T-helper 2 cell treated with Interferon-gamma antibody and Interleukin-4, amounts not matched to agents 100 ng/mL and 5 ng/mL, for 36 hours (primary cell): ENCODE measurements at places on chromosomes 6 and 20. TPM values are rescaled to one million over a fixed set of nuclear protein-coding genes. Genes with fewer than 3 reads are reported as not detected.

The KIF16B gene
- total RNA-seq, result 7.9 and 8.0 TPM in 2 replicates

The RSPH4A gene
- 0.27 and 0.32 TPM in 2 replicates for total RNA-seq

The LCA5 gene
- total RNA-seq, result 0.07 and 0.09 TPM in 2 replicates

The NRSN1 gene
- total RNA-seq, result not detected in 2 replicates

The CRIP3 gene
- total RNA-seq, result 0.23 and 0.34 TPM in 2 replicates

The HCK gene
- not detected in 2 replicates for total RNA-seq

The FABP7 gene
- total RNA-seq, result not detected in 2 replicates

The THBS2 gene
- total RNA-seq, result not detected in 2 replicates

The SPAG4 gene
- 3.7 and 5.4 TPM in 2 replicates for total RNA-seq

The DNAAF9 gene
- 3.4 and 3.6 TPM in 2 replicates for total RNA-seq

The UNC93A gene
- not detected in 2 replicates for total RNA-seq
